ENCODE measurements at places on chromosomes 12 and 14.

- DNase-seq = no peak
These were observed 23.0 kb upstream of the TC2N start for GRCh38 chr14:91890291-91890749.

GRCh38 chr12:28427046-28427445 is 236.8 kb downstream of the CCDC91 start:
- no peak for DNase-seq

GRCh38 chr12:26748741-26749431 is 84.1 kb downstream of the ITPR2 start:
- DNase-seq = no peak

- DNase-seq = no peak
These were observed 10.0 kb upstream of the CDCA4 start for GRCh38 chr14:105030836-105031396.

DNA sequence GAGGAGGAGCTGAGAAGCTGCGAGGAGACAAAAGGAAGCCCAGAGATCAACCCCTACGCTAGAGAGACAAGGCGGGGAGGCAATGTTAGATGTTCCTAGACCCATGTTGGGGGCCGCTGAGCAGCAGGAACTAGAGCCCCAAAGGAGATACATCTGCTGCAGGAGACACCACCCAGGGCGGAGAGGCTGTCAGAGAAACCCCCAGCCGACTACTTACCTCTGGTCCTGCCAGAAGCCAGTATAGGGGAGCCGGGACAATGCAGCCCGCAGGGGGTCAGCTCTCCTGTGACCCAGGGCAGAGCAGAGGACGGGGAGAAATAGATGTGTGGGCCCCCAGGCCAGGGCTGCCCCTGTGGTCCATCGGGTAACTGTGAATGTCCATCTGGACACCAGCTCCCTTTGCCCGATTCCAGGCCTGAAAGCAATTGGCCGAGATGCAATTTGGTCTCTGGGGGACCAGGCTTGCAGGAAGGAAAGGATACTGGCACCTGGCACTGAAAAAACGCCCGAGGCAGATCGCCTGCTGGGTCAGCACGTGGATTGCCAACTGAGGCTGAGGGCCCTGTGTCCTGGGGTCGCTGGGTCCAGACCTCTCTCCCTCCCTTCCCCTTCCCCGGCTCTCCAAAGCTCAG is 34.9 kb downstream of the SYNE3 start:
- DNase-seq = no peak

DNA sequence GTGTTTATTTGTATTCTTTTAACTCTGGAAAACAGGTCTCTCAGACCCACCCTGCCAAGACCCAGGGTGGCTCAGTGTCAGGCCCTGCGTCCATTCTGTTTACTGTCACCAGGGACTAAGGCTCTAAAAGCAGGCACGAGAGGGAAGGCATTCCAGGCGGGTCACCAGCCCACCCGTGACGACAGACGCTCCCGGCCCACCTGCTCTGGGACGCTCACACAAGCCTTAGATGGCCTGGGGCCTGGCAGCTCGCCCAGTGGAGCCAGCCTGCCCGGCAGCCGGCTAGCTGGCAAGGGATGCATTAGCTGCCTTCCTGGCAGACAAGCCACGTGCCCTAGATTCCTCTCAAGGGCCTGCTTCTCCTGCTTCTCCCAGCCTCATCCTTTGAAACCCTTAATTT is 9.2 kb upstream of the NUAK1 start:
- DNase-seq = no peak

DNA sequence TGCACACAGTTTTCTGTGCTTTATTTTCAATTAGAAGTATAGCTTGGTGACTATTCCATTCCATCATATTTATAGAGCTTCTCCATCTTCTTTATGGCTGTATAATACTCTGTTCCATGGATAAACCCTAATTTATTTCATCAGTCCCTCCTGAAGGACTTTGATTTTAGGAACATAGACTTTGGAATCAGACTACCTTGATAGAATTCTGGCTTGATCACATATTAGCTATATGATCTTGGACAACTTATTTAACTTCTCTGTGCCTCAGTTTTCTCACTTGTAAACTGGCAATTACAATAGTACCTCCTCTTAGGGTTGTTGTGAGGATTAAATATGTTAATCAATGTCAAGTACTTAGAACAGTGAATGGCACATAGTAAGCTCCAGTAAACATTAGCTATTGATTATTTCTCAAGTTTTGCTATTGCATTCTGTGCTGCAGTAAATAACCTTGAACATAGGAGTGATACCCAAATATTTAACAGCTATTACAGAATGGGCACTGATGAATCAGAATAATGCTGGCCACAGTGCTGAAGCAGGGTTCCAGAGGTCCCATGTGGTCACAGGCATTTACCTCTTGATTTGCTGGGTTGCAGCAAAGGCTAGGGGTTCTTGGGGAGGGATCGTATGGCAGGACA is 12.2 kb upstream of the NR1H4 start:
- DNase-seq = no peak

DNA sequence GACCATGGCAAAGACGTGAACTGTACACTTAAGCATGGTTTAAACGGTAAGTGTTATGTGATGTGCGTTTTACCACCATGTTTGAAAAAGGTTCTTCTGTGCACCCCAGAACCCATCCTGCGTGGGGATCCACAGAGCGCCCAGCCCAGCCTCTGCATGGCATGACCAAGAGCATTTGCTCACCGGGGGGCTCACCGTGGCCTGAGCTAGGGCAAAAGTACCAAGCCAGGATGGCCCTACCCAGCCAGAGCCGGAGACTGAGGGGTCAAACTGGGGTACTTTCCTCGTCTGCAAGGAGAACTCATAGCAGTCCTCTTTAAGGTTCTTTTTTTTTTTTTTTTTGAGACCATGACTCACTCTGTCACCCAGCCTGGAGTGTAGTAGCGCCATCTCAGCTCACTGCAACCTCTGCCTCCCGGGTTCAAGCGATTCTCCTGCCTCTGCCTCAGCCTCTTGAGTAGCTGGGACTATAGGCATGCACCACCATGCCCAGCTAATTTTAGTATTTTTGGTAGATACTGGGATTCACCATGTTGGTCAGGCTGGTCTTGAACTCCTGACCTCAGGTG is 16.4 kb upstream of the ANKRD9 start:
- no peak for DNase-seq

- no peak for DNase-seq
These were observed 62.2 kb upstream of the ZDHHC17 start for GRCh38 chr12:76701690-76702089.

DNA sequence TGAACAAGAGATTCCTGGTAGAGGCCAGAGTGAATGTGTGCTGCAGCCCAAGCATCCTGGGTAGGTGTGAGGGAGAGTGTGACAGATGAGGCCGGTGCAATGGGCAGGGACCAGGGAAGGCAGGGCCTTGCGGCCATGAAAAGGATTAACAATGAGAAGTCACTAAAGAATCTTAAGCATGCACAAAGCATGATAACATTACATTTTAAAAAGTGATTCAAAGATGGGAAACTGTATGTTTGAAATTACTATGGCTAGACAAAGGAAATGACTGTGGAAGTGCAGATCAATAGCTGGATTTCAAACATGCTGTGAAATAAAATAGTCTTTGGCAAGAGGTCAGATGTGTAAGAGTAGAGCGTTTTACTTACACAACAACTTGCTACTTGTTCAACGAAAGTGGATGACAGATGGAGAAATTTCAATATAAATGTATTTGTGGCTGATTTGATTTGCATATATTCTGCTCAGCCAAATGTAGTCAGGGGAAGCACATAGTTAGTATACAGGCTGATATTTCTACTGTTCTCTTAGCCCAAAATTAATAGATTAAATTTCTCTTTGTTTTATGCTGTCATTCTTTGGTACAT is 175.5 kb downstream of the CCDC59 start:
- no peak for DNase-seq

DNA sequence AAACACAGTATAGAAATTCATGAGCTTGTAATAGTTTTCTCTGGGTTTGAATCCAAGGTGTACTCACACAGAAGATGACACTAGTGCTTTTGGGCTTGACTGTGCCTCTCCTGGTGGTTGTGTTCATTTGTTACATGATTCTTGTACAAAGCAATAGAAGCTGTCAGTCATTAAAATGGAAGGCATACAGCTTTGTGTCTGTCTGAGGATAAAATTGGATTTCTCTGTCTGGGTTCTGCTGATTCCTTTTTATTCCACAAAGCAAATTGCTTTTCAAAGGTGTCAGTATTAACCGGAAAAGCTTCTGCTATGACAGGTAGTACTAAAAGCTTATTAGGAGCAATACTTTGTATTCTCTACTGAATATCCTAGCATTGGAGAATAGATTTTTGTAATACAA is 361.2 kb downstream of the SLC6A15 start:
- no peak for DNase-seq

DNA sequence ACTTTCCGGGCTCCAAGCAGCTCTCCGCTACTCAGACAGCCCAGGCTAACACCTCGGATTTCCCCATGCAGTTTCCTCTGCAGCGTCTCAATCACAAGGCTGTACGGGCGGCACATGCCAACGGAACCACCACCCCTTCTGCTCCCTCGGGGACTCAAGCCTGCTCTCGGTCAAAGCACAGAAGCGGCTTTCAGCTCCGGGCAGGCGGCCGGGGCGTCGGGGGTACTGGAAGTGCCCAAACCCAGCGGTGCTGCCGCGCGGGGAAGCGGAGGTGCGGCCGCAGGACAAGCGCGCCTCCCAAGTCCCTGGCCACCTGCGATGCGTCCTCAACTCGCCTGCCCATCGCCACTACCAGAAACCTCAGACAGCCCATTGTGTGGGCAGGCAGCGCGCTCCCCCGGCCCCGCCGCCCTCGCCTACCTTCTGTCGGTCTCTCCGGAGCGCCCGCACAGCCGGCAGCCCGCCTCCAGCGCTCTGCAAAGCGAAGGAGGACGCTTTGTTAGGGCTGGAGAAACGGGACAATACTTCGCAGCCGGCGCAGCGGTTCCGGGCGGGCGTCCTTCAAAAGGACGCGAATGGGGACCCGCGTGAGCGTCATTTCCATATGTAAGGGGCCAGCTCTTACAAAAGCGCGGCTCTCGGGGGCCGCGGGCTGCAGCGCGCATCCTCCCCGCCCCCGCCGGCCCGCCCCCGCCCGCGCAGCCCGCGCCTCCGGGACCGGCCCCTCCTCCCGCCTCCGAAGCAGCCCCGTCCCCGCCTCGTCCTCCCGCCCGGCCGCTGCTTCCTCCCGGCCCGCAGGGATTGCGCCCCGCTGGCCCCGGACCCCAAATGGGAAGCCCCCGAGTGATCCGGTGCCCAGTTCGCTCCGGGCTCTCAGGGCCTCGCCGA is 674 bp downstream of the NIN start:
- DNase-seq = peak; percentile 63

DNA sequence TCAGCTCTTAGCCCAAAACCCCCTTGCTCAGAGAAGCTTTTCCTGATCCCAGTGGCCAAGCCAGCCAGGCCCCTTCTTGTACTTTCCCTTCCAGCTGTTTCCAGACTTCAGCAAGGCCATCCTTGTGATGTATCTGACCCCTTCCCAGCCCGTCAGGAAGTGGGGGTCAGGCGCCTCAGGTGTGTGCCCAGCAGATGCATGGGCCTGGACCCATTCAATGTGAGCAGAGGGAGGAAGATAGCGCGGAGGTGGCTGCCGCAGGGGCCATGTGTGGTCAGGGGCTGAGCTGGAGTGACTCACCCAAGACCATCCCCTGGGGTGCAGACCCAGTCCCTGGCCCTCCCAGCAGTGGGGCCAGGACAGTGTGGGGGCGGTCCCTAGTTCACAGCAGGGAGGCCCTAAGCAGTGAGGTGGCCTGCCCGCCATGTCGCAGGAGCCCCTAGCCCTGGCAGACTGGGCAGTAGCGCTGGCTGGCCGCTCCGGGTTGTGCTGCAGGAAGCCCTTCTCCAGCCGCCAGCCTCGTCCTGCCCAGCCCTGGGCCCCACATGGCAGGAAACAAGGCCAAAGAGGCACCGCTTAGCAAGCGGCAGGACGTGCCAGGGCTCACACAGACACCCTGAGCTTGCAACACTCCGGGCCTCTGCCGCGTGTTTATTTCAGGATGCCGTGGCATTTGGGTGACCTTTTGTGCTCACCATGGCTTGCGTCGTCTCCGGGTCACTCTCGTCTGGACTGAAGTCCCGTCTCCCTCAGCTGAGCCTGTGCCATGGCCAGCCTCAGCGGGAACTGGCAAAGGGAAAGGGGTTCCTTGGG is 12.0 kb downstream of the ADSS1 start:
- no peak for DNase-seq

GRCh38 chr12:21751517-21751916 is 23.0 kb downstream of the KCNJ8 start:
- no peak for DNase-seq

DNA sequence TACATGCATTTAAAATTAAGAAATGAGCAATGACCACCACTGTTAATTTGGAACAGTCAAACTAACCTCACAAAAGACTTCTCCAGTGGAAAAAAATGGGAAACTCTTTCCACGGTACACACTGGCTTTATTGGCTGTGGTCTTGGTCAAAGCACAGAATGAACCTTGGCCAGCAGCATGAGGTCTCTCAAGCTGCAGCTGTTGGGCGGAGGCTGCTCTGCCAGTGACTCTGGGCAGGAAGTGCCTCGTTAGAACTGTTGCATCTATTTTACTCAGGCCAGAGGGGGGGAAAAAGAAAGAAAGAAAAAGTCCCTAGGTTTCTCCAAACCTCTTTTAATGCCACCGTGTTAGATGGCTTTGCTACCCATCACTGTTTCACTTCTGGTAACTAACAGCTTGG is 279.8 kb upstream of the DIO2 start:
- DNase-seq = no peak

GRCh38 chr12:6335451-6336078 is 6.3 kb downstream of the TNFRSF1A start:
- DNase-seq = peak; percentile 88

- no peak for DNase-seq
These were observed 244.6 kb upstream of the MDGA2 start for GRCh38 chr14:47919997-47920396.

- no peak for DNase-seq
These were observed 319.1 kb downstream of the ZFP36L1 start for GRCh38 chr14:68473794-68474193.

DNA sequence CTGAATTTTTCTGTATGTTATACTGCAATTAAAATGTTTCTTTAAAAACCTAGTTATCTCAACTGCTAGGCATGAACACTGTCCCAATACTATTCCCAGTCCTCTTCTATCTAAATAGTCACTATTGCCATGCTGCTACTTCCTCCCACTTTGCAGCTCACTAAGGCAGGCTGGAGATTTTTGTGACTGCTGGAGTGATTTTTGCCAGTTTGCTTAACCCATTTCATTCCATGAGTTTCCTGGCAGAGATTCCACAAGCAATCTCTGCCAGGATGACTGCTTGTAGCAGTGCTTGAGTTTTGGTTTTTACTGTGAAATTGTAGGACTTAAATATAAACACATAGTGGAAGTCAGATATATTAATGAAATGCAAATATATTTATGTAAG is 80.8 kb downstream of the BHLHE41 start:
- DNase-seq = no peak

DNA sequence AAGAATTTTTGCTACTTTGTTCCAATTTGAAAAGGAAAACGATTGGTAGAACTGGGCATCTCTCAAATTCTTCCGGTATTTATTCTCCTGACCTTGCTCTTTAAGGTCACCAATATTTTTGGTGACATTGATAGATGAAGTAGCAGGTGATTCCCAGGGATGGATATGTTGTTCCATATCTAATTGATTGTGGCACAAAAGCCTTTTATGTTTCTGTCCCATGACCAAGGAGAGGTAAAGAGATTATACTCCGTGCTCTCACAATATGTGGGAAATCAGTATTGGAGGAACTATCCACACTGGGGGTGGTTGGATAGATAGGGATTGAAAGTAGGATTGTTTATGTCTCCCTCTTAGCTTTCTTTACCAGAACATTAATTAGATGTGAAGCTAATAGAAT is 61.7 kb upstream of the LRIG3 start:
- DNase-seq = no peak
